ENCODE measurements at places on chromosomes 3 and 15.

GRCh38 chr3:155886915-155887314 is 16.5 kb downstream of the GMPS start:
- peaks cover 30% of the 10 kb centered on the region for H3K4me1 ChIP-seq
- no peak overlapping the region for H3K4me3 ChIP-seq
- H3K36me3 ChIP-seq: no peaks in the 10 kb centered on the region
- H3K27ac ChIP-seq: no peak overlapping the region
- H3K27me3 ChIP-seq: no peaks in the 10 kb centered on the region

DNA sequence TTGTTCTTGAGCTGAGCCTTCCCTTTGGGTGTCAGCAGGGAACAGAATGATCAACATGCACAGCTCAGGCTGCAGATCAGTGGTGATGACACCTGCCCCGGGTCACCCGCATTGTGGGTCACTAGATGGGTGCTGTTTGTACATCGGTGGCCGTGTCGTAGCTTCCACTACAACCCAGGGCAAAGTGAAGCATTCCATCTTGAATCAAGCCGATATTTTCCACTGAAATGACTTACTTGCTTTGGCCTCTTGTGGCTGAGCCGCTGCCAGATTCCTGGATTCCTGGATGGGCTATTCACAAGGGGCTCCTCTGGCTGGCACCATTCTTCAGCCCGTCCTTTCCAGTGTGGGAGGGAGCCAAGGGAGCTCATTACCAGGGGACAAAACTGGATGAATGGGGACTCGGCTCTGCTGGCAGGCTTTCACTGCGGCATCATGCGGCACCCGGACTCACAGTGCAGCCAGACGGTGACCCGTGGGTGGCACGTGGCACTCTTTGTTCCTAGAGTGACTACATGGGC is 65.6 kb downstream of the SLCO3A1 start:
- no peak for DNase-seq
- no peak overlapping the region for H3K4me3 ChIP-seq
- H3K4me1 ChIP-seq: peaks cover 34% of the 10 kb centered on the region
- no peaks in the 10 kb centered on the region for H3K27me3 ChIP-seq
- H3K27ac ChIP-seq: no peak overlapping the region

GRCh38 chr3:44235604-44236484 is 5.8 kb upstream of the TOPAZ1 start:
- no peaks in the 10 kb centered on the region for H3K4me1 ChIP-seq
- DNase-seq: no peak
- no peak overlapping the region for H3K27ac ChIP-seq

- no peaks in the 10 kb centered on the region for H3K27me3 ChIP-seq
- no peak overlapping the region for H3K4me3 ChIP-seq
- DNase-seq: no peak
- no peaks in the 10 kb centered on the region for H3K36me3 ChIP-seq
- no peaks in the 10 kb centered on the region for H3K4me1 ChIP-seq
- H3K27ac ChIP-seq: no peak overlapping the region
These were observed 18.4 kb upstream of the PLSCR4 start for GRCh38 chr3:146269271-146269670.

GRCh38 chr3:89957451-89957850 is 850.0 kb downstream of the EPHA3 start:
- H3K4me1 ChIP-seq: no peaks in the 10 kb centered on the region
- no peaks in the 10 kb centered on the region for H3K36me3 ChIP-seq
- no peak overlapping the region for H3K27ac ChIP-seq
- no peak for DNase-seq

DNA sequence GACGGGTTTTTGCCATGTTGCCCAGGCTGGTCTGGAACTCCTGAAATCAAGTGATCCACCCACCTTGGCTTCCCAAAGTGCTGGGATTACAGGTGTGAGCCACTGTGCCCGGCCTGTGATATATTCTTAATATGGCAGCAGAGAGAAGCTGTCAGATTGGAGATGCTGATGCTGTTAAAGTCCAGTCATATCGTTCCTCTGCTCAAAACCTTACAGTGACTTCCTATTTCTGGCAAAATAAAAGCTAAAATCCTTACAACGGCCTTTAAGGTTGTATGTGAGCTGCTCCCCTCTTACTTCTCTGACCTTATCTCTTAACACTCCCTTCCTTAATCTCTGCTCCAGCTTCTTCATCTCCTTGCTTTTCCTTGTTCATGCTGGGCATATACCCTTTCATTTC is 26.6 kb upstream of the MGA start:
- no peak for DNase-seq
- no peaks in the 10 kb centered on the region for H3K36me3 ChIP-seq
- H3K27me3 ChIP-seq: no peaks in the 10 kb centered on the region
- peaks cover 4% of the 10 kb centered on the region for H3K4me1 ChIP-seq
- no peak overlapping the region for H3K27ac ChIP-seq

GRCh38 chr3:62954580-62954979 is 79.4 kb upstream of the CADPS start:
- H3K27me3 ChIP-seq: no peaks in the 10 kb centered on the region
- H3K4me3 ChIP-seq: no peak overlapping the region
- H3K4me1 ChIP-seq: no peaks in the 10 kb centered on the region

DNA sequence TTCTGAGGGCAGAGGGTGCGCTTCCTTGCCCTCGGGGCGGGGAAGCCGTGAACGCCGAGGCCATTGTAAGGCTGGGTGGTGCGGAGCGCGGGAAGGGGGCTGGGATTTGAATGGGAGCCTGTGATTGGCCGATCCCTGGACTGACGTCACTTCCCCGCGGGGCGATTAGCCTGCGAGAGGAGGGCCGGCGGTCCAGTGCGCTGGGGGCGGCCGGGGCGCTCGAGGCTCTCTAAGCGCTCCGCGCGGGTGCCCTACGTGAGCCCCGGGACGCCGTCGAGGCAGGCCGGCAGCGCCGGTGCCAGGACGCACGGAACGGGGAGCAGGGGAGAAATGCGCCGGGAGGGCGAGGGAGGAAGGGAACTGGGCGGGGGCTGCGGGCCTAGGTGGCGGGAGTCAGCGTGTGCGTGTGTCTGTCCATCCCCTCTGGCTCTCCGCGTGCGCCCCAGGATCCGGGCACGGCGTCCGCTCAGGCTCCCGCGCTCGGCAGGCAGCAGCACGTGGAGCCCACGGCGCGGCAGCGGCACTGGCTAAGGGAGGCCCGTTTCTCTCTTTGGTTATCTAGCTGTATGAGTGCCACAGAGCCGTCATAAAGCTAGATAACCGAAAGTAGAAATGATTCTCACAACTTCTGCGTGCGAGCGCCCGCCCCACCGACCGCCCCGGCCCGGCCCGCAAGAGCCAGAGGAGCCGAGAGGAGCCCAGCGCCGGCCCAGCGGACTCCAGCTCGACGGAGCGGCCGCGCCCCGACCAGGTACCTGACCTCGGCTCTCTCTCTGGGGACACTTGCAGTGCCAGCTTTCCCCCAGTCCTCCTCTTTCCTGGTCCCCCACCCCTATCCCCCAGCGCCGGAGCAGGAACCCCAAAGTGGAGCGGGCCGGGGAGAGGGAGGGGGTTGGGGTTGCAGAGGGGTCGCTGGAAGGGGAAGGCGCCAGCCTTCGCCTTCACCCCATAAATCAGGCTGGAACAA is 33.1 kb upstream of the POLG start:
- DNase-seq: no peak
- no peaks in the 10 kb centered on the region for H3K36me3 ChIP-seq
- peaks cover 46% of the 10 kb centered on the region for H3K27me3 ChIP-seq
- H3K27ac ChIP-seq: no peak overlapping the region

DNA sequence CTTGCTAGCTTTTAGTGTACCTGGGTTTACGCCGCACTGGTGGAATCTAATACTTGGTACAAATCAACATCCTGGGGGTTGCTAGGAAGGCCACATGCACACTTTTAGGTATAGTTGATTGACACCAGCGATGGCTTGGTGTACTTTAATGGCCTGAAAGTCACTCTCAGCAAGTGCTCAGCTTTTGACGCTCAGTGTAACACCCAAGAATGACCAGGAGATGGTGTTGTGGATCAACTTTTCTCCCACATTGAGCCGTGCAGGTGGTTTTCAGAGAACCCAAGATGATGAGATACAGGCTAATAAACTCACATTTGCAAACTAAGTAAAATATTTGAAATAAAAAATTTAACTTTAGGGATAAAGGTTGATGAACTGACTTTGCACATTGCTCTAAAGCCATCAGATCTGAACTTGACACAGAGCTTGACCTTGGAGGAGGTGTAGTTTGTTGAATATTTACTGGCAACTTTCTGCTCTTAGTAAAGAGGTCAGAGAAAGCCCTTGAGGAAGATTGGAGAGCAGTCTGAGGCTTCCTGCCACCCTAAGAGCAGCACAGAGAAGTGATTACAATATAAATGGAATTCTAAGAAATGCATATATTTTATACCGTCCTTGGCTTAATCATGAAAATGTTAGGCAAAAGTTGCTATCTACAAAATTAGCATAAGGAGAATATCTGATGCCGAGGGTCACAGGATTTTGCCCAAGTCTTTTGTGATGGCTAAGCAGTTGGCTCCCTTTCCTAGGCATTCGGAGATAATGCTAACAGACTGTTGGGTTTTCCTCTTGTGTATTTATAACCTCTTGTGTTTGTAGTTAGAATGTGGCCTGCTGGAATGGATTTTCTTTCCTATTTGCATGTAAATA is 143.4 kb upstream of the RASGRP1 start:
- no peak for DNase-seq
- no peaks in the 10 kb centered on the region for H3K4me1 ChIP-seq
- no peaks in the 10 kb centered on the region for H3K36me3 ChIP-seq
- H3K4me3 ChIP-seq: no peak overlapping the region
- H3K27me3 ChIP-seq: no peaks in the 10 kb centered on the region

GRCh38 chr15:49989498-49989897 is 129.5 kb downstream of the ATP8B4 start:
- H3K36me3 ChIP-seq: no peaks in the 10 kb centered on the region
- H3K4me1 ChIP-seq: peaks cover 26% of the 10 kb centered on the region
- no peak overlapping the region for H3K4me3 ChIP-seq
- no peaks in the 10 kb centered on the region for H3K27me3 ChIP-seq
- DNase-seq: no peak

DNA sequence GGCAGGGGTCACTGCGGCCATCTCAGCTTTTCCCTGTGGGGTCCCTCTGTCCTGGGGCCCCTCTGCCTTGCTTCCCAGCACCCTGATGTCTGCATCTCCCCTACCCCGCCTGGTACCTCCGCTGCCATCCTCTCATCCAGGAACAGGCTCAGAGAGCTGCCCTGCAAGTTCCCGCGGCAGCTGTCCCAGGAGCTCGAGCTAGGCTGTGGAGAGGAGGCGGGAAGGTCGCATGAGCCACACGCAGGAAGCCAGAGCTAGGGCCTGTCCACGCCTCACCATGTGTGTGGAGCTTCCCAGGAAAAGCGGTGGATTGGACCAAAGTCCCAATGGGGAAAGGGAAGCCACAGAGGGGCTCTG is 12.5 kb downstream of the PLA2G4B start:
- no peak overlapping the region for H3K4me3 ChIP-seq
- H3K36me3 ChIP-seq: peaks cover 20% of the 10 kb centered on the region
- no peak overlapping the region for H3K27ac ChIP-seq
- no peak for DNase-seq

- no peaks in the 10 kb centered on the region for H3K36me3 ChIP-seq
- peak; percentile 37 for DNase-seq
- H3K4me1 ChIP-seq: no peaks in the 10 kb centered on the region
These were observed 176.8 kb downstream of the ABHD5 start for GRCh38 chr3:43867436-43868072.

Measured in vagina (tissue), 2 donors.